ENCODE measurements at places on chromosomes 4 and X.

GRCh38 chrX:57211906-57212305, 74.6 kb upstream of the FAAH2 start:
- DNase-seq = no peak

GRCh38 chr4:80484712-80485111, 149.2 kb downstream of the CFAP299 start:
- DNase-seq = no peak

DNA sequence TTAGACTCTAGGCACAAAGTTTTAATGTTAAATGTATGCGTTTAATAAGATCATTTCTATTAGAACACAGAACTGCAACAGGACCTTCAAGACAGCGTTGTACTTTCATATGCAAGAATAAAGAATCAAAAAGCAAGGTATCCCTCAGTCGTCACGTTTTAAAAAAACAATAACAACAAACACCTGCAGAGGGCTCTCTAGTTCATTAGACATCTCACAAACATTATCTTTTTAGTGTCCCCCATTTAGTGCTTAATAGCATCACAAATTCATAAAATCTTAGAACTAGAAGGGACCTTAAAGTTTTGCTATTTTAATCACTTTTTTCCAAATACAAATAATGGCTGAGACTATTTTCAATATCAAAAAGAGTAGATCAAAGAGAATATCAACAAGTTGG, 236.6 kb downstream of the DCHS2 start:
- no peak for DNase-seq

- DNase-seq = no peak
Observed at GRCh38 chr4:160826339-160826679, 1337.5 kb downstream of the FSTL5 start.

GRCh38 chr4:56086073-56086541, 137.4 kb downstream of the CEP135 start:
- no peak for DNase-seq
